Ovary (tissue), 10 donors: ENCODE measurements at places on chromosomes 2 and 18.

- no peak for DNase-seq
Measured at GRCh38 chr2:21822505-21822904, 698.7 kb downstream of the TDRD15 start.

DNA sequence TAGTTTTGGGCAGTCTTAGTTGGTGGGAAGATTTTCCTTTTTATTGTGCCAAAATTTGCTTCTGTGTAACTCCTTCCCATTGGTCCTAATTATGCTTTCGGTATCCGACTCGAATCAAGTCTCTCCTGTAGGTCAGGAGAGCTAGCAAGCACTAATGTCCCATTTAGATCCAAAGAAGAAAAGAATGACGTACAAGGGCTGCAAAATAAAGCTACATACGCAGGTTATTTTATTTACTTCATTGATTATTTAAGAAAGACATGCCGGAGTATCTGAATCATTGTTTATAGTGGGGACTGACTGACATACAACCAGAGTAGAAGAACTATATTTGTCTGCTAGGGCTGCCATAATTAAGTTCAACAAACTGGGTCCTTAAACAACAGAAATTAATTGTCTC is 648.5 kb downstream of the CPS1 start:
- DNase-seq = no peak

GRCh38 chr2:170843656-170844055 is 27.0 kb downstream of the GAD1 start:
- no peak for DNase-seq

DNA sequence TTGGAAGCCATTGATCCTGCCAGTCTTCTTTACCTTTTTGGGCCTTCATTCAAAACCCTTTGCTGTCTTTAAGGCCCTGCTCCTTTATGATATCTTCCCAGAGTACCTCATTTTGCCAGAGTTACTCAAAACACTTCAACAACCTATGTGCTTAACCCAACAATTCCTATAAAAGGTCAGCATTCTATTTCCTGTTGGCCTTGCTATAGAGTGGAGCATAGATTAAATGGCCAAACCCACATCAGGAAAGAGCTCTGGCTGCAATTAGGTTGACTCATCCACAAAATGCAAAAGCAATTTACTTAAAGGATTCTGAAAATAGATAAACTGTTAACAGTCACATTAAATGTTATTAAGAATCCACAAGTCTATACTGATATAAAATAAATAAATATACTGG is 21.2 kb downstream of the MRPL33 start:
- DNase-seq = no peak

GRCh38 chr18:35625232-35625631 is 43.7 kb downstream of the GALNT1 start:
- DNase-seq = no peak

DNA sequence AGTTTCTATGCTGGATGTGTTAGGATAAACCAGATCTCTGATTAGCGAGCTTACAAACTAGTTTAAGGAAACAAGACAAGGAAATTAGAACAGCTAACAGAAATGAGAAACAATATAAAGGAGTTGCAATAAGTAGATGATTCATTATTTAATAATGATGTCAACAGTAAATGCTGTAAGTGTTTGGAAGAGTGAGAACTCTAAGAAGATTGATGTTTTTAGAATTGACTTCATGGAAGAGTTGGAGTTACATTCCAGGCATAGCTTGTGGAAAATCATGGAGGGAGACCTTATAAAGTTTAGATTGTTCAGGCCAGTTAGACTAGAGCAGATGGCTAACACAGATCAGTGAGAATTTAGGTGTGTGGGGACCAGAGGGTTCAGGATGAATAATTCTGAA is 32.6 kb downstream of the PPP1R1C start:
- DNase-seq = no peak

DNA sequence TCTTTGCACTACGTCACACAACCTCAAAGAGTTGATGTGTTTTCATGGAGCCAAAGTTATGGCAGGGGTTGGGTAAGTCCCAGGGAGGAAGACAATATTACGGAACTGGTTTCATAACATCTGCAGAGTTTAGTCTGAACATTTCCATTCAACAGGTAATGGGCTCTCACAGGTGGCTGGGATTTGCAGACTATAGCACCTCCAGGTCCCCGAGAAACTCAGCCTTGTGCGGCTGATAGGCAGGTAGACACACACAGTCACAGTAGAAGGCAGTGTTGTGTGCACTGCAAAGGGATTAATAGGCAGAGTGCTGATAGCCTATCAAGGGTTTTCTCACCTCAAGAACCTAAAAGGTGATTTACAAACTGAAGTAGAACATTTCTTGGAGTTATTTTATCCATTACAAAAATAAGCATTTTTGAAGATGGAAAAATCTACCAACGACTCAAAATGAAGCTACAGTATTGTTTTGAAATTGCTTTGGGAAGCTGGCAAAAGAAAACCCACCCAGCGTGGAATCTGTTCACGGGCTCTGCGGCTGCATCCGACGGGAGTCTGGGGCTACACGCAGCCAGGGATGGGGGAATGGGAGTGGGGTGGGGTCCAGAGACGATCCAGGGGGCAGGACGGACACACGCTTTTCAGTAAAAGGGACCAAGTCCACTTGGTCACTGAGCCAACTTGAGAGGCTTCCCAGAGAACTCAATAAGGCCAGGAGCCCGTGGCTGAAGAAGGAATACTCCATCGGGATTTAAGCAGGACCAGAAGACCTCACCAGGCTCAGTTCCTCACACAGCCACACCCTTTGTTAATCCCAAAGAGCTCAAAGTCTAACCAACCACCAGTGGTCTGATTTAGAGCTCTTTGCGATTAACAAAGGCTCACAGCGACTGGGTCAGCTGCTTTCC is 82.9 kb downstream of the CHRNA1 start:
- DNase-seq = no peak

DNA sequence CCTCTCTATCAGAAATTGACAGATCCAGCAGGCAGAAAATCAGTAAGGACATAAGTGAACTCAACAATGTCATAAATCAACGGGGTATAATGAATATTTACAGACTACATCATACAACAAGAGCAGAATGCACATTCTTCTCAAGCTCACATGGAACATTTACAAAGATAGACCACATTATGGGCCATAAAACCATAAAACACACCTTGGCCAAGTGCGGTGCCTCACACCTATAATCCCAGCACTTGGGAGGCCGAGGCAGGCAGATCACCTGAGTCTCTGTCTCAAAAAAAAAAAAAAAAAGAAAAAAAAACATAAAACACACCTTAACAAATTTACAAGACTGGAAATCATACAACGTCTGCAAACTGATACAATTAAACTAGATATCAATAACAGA is 36.7 kb downstream of the FBXO15 start:
- DNase-seq = no peak

DNA sequence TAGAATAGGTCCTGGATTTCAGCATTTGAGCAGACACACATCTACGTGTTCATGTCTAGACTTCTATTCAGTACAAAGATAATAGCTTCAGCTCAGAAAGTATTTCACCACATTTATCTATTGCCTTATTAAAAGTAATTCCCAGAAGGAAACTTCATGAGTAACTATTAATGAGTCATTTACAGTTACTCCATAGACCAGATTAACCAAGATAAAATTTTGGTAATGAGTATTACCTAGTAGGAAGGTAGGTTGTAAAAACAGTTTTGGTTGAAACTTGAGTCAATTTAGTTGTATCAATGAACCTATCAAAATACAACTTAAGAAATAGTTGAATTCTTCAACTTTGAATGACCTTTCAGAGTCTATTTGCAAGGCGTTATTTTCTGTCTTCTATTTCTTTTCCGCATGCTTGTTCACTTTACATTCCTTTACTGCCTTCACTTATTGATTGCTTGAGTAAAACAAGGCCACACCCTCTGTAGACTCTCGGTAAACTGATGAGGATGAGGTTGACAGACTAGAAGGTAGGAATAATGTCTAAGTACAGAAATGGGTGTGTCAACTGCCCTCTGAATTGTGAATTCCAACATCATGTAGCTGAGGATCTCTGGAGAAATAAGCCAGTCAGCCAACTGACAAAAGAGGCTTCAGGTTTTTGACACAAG is 1165.6 kb upstream of the ZEB2 start:
- no peak for DNase-seq

GRCh38 chr18:26943906-26944305 is 78.4 kb upstream of the AQP4 start:
- DNase-seq = no peak

- DNase-seq = no peak
Measured at GRCh38 chr18:47953471-47953931, 23.0 kb upstream of the SMAD2 start.

DNA sequence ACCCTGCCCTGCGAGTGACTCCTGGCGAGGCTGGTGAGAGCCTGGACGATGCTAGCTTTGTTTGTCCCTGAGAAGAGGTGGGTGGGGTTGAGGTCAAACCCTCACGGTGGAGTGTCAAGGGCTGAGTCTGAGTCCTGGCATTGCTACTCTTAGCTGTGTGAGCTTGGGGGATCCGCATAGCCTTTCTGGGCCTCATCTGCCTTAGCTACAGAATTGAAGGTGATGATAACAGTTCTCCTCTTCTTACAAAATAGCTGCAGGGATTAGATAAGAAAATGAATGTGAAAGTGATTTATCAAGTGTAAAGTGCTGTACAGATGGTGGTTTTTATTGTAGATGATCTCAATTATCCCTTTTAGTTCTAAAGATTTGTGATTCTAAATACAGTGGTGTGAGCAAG is 144.6 kb downstream of the LPIN1 start:
- no peak for DNase-seq

- no peak for DNase-seq
Measured at GRCh38 chr2:42044939-42045338, 2.9 kb upstream of the PKDCC start.

- DNase-seq = no peak
Measured at GRCh38 chr2:208269091-208269490, 3.0 kb downstream of the PIKFYVE start.

DNA sequence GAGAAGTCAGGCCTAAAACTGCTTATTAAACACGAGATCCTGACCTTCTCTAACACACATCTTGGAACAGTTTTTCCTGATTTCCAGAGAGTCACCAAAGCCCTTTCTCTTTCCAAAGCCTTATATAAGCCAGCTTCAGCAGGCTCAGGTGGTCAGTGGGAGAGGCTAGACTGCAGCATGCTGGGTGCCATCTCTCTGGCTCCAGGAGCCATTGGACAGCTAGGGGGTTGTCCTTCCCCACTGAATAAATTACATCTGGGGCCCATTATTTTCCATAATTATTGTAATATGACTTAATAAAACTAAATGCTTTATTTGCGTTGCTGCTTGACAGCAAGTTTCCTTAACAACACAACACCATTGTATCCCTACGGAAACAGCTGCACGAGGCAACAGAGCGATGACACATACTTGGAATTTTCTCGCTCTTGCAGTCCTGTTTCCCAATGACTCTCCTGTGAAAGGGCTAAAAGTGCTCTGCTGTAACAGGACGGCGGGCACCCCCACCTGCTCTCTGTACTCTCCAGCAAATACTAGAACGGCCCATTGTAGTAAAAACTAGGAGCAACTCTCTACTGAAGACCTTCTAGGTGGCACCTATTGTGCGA is 160.6 kb downstream of the RNF144A start:
- no peak for DNase-seq

DNA sequence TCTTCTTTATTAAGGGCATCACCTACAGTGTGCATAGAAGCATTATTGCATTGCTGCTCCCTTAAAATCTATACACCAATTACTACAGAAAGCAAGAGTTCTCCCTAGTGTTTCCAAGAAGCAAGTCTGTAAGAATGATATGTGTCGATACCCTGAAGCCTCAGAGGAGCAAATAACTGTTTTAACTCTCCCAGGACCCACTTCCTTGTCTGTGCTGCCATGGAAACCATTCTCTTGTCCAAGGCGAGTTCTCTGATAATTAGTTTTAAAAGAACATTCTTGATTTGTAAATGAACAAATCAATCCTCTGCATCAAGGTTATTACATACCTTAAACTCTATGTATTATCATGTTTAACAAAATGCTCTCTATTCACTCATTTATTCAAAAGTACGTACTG is 326.8 kb upstream of the KLHL14 start:
- no peak for DNase-seq

DNA sequence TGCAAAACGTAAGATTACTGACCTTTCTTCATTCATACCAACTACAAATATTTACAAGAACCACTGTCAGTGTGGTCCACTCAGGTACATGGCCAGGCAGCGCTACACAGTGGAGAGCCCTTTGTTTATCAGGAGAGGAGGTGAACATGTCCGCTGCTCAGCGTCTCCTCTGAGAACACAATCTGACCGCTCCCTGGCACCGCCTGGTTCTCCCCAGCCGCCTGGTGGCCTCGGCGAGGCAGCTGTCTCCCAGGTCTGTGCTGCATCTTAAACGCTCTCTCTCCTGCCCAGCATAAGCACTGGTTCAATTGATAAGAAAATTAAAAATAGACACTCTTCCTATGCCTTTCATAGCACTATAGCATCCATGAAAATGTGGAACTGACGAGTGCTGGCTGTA is 146.8 kb upstream of the PXDN start:
- DNase-seq = no peak

DNA sequence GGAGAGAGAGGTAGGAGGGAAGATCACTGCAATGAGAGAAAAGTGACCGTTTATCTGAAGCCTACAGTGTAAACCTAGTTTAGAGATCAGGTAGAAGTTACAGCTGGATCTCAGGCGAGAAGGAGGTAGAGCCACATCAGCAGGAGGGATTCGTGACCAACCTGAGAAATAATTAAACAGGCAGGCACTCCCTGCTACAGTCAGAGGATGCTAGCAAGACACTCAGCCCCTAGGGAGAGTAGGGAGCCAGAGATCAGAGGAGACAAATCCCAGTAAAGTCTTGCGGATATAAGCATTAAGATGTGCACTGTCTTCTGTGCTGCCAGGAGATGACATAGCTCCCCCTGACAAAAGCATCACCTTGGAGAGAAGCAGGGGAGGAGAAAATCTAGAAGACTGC is 629.1 kb upstream of the SLC39A10 start:
- no peak for DNase-seq

- no peak for DNase-seq
Measured at GRCh38 chr2:188645986-188646385, 328.2 kb upstream of the COL3A1 start.

DNA sequence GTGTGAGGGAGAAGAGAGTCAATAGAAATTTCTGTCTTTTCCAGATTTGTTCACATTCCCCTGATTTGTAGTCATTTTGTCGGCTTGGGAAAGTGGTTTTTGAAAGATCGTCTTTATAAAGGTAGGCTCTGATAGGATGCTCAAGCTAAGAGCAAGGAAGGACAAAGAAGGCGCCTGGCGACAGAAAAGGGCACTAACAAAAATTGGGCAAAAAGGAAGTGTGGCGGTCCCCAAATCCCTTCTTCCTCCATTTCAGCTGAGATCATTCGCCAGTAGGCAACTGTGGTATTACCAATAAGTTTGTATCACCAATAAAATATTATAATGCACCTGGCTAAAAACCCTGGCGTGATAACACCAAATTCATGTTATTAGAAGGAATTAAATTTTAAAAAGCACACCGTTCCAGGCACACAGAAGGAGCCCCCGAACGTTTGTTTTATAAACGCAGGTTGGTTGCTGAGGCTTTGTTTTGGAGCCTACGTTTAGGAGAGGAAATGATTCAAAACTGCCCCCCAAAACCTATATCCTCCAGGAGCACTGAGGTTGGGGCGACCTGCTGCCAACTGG is 756 bp upstream of the PTPN4 start:
- DNase-seq = no peak
